Muscle of leg (tissue), 16 donors: ENCODE measurements at places on chromosomes 7 and 10. TPM values are rescaled to one million over a fixed set of nuclear protein-coding genes. Genes with fewer than 3 reads are reported as not detected.

Gene PRKAR2B
- total RNA-seq = 3.7 TPM

Gene CRYGN
- total RNA-seq = 0.09 TPM

Gene PCDH15
- total RNA-seq = 0.27 TPM

Gene COPG2
- 32.7 TPM for total RNA-seq

Gene CYP2C19
- not detected for total RNA-seq
